ENCODE measurements at places on chromosomes 2 and 18. TPM values are rescaled to one million over a fixed set of nuclear protein-coding genes. Genes with fewer than 3 reads are reported as not detected.

DNA sequence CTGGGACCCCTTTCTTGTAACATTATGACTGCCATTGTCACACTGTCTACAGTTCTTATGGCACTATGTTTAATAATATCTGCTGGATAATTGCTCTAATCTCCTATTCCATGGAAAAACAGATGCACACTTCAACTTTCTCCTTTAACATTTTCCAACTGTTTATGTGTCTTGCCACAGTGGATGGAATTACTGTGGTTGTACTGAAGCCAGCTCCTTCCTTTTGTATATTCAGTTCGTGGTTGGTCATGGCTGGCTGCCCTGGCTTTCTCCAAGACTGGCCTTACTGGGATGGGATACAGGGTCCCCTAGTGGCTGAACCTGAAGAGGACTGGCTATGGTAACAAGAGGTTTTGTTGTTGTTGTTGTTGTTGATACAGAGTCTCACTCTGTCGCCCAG lies 113.9 kb downstream of the SS18 start:
- DNase-seq, result no peak

Gene ASB18
- not detected for total RNA-seq

DNA sequence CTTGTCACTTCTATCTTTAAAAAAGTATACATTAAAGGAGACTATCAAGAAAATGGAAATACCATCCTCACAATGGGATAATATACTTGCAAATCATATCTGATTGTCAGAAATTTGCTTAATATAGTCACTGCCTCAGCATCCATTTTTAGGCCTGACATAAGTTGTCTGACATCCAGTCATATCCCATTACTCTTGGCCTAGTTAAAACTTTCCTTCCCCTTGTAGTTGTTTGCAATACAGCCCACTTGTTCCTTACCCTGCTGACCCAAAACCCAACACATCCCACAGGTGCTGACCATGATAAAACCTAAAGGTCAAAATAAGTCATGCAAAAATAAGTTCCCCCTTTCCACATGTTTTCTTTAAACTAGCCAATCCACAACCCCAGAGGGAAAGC lies 3.6 kb upstream of the ARHGEF33 start:
- H3K4me1 ChIP-seq, result no peaks in the 10 kb centered on the region
- no peak overlapping the region for H3K4me3 ChIP-seq
- no peak for DNase-seq
- H3K27ac ChIP-seq, result no peak overlapping the region
- no peaks in the 10 kb centered on the region for H3K27me3 ChIP-seq

DNA sequence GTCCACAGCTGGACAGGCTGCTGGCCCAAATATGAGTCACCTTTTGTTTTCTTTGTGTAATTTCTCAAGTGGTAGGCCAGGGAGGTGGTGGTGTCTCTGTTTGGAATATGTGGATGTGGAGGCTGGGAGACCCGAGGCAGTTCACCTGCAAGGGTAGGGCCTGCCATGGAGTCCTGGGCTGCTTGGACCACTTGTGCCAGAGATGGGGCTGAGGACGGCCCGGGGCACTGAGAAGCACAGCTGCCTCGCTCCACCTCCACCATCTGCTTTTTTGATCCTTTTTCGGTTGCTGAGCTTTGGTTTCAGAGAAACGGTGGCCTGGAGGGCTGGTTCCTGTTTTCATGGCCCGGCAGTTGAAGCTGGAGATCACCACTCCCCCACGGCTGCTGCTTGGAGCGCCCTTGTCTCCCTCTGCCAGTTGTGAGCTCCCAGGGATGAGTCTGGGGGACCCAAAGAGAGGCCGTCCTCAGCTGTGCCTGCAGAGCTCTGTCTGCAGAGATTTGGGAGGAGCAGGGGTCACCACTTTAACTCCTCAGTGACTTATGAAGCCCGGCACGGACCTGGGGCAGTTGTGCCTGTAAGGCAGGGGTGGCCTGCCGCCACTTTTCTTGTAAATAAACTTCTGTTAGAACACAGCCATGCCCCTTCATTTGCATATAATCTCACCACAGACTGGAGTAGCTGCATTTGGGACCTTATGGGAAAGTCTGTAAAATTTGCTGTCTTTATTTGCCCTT lies 67.6 kb upstream of the MCFD2 start:
- H3K4me1 ChIP-seq, result peaks cover 49% of the 10 kb centered on the region
- no peak for DNase-seq
- H3K36me3 ChIP-seq, result peaks cover 17% of the 10 kb centered on the region
- H3K27me3 ChIP-seq, result no peaks in the 10 kb centered on the region
- H3K4me3 ChIP-seq, result no peak overlapping the region

Gene POTEJ
- total RNA-seq, result not detected

- no peak overlapping the region for H3K27ac ChIP-seq
- DNase-seq, result no peak
Observed at GRCh38 chr18:56715121-56715520, 64.0 kb downstream of the WDR7 start.
